Central memory CD4-positive, alpha-beta T cell (primary cell): ENCODE measurements at places on chromosomes 3 and 15.

- DNase-seq: no peak
Measured at GRCh38 chr3:122952520-122952919, 75.0 kb downstream of the SEMA5B start.

DNA sequence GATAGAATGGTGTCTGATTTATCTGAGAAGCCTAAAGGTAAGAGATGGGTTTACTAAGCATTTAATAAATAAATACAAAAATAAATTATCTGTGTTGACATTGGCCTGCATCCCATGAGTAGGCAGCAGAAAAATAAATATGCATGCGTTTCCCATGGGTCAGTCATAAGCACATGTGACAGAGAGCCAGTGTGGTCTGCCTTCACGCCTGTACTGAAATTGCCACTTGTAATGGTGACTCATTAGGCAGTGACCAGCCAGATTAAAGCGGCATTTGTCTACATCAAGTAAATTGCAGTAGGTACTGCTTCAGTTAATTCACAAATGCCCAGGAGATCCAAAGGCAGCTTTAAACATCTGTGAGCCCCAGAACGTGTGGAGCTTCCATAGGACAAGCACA lies 399.6 kb downstream of the NAALADL2 start:
- no peak for DNase-seq

DNA sequence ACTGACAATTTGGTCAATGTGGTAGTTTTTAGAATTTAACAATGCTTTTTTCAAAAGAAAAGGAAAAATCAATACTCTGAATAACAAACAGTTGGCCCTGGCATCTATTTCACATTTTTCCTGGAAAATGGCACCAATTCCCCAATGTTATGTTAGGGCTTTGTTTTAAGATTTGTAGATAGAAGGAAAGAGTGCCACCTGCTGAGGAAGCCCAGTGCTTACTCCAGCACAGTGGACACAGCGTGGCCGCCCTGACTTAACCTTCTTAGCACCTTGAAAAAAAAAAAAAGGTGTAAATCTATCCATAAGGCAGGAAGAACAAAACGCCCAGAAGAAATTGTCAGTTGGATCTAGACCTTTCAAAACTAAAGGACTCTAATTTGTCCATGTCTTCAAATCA lies 110.7 kb upstream of the CNTN4 start:
- DNase-seq: no peak

- no peak for DNase-seq
Measured at GRCh38 chr3:89217148-89217685, 109.8 kb downstream of the EPHA3 start.

DNA sequence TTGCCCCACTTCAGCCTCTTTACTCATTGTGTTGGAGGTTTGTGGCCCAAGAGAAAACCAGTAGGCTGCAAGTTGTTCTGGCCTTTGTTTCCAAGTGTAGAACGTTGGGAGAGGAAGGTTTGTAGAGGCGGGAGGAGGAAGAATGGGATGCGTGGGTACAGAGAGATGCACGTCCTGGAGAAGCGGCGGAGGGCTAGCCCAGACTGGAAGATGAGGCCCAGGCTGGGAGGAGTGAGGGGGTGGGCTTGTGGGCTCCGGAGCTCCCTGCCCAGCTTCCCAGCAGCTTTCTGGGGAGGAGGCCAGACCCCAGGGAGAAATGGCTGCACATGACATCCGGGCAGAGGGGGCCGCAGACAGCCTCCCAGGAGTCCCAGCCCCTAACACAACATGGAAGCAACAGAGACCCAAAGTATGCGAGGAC lies 5.3 kb downstream of the PLA2G4F start:
- DNase-seq: no peak

GRCh38 chr3:18035641-18036449 lies 293.4 kb upstream of the TBC1D5 start:
- no peak for DNase-seq

DNA sequence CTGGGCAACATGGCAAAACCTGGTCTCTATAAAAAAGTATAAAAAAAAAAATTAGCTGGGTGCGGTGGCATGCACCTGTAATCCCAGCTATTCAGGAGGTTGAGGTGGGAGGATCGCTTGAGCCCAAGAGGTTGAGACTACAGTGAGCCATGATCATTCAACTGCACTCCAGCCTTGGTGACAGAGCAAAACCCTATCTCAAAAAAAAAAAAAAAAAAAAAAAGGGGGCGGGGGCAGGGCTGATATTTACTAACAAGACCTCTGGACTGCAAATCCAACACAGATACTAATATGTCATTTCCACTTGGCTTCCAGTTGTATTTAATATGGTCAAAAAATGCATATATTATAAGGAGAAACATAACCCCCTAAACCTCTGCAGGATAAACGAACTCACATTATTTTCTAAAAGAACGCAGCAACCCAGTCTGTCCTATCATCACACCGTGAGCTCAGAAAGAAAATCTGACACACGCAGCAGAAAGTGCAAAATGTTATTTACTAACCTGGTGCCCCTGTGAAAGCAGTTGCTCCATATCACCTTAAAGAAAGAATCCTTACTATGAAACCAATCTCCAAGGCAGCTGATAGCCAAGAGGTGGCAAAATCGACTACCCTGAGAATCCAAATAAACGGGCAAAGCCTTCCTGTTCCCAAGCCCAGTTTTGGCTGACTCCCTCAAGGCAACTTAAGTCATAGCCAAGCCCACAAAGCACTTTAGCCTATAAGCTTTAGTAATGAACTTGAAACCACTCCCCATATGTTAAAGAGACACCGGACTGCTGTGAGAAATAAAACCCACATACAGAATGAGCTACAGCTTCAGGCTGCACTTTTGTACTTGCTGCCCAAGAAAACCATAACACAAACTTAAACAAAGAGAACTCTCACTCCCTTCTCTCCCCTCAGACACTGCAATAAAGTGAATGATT lies 39.3 kb downstream of the PLD1 start:
- DNase-seq: no peak

- no peak for DNase-seq
Measured at GRCh38 chr3:66390013-66390412, 110.8 kb downstream of the LRIG1 start.

DNA sequence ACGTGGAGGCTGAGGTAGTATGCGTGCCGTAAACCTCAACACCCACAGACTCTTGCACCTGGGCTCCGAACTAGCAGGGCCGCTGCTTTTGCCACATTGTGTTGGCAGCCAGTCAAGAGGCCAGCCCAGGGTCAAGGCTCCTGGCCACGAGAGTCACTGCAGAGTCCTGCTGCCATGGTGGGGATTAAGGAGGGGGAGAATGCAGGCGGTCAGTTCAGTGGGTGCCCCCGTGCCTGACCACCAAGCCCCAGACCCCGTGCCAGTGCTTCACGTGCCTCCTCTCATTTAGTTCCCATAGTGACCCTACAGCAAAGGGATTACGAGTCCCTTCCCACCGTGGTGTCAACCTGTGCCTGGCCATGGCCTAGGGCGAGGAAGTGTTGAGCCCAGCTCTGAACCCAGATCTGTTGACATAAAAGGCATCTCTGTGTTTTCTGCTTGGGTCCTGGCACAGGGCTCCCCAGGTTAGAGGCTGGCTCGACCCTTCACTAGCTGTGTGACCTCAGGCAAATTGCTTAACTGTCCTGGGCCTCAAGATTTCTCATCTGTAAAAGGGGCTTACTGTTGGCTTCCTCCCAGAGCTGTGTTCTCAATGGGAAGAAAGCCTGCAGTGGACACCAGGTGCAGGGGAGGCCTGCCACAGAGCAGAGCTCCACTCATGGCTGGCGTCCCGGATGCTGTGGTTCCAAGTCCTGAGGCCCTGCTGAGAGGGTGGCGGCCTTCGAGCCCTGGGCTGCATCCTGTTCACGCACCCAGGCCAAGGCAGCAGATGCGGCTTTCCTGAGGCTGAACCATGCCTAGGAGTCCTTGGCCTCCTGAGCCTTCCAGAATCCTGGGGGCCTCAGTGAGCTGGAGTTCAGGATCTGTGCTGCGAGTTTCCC lies 32.8 kb downstream of the FBLN2 start:
- DNase-seq: no peak

- DNase-seq: no peak
Measured at GRCh38 chr15:78565951-78566774, 843 bp downstream of the CHRNA5 start.

DNA sequence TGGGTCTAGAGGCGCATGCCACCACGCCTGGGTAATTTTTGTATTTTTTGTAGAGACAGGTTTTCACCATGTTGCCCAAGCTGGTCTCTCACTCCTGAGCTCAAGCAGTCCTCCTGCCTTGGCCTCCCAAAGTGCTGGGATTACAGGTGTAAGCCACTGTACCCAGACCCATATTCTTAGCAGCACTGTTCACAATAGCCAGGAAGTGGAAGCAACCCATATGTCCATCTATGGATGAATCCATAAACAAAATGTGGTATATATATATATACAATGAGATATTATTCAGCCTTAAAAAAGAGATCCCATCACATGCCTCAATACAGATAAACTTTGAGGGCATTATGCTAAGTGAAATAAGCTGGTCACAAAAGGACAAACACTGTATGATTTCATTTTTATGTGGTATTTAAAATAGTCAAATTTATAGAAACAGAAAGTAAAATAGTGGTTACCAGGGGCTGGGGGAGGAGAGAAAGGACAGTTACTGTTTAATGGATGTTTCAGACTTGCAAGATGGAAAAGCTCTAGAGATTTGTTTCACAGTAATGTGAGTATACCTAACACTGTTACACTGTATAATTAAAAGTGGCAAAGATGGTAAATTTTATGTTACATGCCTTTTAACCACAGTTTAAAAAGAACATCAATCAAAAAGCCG lies 35.7 kb upstream of the GRAMD1C start:
- no peak for DNase-seq
